ENCODE measurements at places on chromosomes 2 and 18.

DNA sequence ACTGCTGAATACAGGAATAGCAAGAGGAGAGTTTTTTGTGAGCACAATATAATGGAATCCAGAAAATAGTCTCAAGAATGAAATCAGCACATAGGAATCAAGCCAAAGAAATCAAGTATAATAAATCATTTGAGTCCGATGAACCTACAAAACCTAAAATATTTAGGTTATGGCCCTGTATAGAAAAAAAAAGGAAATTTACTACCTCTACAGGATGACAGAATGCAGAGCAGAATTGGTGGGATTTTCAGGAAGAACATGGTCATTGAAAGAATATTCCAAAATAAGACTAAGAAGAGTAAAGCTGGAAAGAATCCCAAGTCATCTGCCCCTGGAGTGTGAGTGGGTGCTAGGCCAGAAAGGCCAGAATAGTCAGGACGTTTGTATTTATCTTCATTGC is 1041.2 kb upstream of the CDH2 start:
- no peak for DNase-seq

GRCh38 chr2:19484736-19485135 is 126.3 kb upstream of the OSR1 start:
- DNase-seq: no peak

GRCh38 chr2:186031229-186031628 is 292.6 kb downstream of the FSIP2 start:
- DNase-seq: no peak

DNA sequence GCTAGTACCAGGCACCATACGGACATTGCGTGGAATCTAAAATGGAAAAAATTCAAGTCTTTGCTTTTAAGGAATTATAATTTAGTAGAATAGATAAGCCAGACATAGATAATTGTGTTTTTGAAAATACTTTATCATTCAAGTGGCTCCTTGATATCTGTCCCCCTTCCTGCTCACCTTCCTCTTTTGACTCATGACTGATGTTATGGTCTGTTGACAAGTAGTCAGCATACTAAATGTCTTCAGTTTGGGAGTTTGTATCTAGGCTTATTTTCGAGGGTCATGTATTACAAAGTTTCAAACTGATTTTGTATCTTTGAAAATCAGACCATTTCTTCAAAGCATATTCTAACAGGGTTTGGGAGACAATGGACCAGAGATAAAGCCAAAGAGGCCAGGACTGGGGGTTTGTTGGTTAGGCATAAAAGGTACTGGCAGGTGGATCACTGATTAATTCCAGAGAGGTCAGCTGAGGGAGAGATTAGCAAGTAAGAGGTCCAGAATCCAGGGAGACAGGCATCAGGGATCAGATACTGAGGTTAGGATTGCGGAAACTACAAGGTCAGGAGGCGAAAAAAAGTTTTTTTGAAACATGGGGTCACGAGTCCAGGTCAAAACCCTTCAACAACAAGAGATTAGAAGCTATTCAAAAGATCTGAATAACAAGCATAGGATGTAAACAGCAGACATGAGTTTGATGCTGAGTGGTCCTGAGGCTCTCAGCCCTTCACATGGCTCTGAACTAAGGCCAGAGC is 31.5 kb upstream of the KLHL14 start:
- no peak for DNase-seq

DNA sequence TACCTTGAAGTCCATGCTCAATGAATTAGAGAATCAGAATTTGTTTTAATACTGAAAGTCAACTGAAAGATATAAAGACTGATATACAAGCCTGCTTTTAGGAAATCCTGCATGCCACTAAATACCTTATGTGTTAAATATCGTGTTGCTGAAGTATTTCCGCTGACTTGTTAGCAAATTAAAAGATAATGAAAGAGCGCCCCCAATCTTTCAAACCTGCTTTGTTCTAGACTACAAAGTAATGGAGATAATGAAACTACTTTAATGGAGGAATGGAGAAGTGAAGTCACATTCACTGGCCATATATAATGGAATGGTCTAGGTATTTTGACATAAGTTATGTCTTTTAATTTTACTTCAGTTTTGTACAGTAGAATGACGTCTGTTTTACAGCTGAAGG is 95.7 kb downstream of the ASXL3 start:
- no peak for DNase-seq

DNA sequence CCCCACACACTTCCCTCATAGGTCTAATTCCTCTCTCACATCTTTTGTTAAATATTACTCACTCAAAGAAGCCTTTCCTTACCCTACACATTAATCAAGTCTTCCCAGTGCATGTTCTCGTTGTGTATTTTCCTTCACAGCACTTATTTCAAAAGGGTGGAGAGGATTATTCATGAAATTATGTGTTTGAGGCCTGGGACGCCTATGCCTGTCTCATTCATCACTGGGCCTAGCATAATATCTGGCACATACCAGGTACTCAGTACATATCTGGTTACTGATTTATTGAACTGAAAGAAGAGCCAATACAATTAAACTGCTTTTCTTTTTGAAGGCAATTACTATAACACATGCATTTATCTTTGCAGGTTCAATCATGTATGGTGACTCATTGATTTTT is 15.1 kb upstream of the MALL start:
- no peak for DNase-seq

GRCh38 chr18:37612524-37613252 is 47.1 kb upstream of the CELF4 start:
- DNase-seq: no peak

GRCh38 chr2:241763551-241764274 is 12.9 kb upstream of the GAL3ST2 start:
- DNase-seq: no peak

GRCh38 chr2:215557701-215558100 is 121.8 kb upstream of the FN1 start:
- no peak for DNase-seq

GRCh38 chr2:101205521-101206479 is 46.9 kb upstream of the CNOT11 start:
- DNase-seq: peak; percentile 50

DNA sequence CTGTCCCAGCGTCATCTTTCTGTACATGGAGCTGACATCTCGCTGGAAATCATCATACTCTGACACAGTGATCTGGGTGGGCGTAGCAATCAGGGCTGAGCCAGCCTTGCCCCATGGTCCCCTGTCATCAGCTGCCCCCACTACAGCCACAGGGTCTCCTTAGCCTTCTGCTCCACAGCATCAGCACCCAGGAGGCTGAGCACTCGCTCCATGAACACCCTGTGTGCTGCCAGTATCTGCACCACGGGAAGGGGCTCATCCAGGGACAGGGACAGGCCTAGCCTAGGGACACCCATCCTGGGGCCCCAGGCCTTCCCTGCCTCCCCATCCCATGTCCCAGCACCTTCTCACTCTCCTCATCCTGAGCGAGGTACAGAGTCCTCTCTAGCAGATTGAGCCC is 11.4 kb downstream of the ALPG start:
- DNase-seq: no peak

DNA sequence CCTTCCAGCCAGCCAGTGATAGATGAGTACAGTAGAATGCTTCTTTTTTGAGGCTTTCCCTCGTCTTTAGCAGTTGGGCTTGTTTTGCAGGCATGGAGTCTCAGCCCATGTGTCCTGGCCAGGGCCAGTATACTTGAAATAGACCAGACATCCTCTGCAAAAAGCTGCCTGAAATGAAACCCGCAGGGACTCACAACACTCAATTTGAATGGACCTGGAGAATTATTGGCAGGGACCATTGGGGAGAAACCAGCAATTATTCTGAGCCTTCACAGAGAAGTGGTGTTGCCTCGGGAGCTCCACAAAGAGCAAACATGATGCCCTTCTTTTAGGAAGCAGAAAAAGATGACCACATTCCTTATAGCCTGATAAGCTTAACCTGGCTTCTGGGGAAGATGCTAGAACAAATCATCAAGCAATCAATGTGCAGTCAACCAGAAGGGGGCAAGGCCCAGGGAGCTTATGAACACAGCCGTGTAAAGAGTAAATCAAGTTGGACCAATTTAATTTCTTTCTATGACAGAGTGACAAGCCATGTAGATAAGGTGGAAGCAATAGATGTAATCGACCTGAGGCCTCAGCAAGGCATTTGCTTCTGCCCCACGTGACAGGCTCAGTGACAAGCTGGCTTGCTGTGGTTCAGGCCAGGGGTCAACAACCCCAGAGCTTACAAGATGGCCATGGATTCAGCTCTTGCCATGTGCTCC is 42.1 kb downstream of the BOD1L2 start:
- no peak for DNase-seq

- DNase-seq: no peak
These were observed 346.0 kb downstream of the CYRIA start for GRCh38 chr2:16319551-16320121.

DNA sequence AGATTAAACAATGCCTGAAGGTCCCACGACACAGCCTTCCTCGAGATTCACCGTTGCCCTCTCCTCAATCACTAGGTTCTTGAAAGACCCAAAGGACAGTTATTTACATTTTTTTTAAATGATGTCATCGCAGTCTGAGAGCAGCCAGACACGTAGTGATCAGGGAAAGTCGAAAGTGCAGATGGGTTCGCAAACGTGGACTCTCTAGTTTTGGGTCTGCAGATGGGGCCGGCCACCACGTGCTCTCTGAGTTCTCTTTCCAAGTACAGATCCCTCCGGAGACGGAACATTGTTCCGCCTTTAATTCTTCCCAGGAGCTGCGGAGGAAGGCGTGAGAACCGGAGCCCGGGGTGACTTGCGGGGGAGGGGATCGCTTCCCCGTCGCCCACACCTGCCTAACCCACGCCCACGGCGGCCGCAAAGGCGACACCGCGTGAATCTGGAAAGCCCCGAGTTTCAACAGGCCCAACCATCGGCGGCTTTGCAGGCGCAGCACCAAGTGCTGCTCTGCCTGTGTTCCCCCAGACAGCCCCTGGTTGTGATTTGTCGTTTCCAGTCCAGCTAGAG is 54.3 kb downstream of the PKDCC start:
- no peak for DNase-seq

DNA sequence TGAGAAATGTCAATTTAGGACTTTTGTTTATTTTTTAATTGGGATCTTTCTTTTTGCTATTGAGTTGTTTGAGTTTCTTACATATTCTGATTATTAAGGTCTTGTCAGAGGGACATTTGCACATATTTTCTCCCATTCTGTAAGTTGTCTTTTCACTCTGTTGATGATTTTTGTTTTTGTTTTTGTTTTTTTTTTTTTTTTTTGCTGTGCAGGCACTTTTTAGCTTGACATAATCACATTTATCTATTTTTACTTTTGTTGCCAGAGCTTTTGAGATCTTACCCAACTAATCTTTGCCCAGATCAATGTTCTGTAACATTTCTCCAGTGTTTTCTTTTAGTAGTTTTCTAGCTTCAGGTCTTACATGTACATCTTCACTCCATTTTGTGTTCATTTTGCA is 166.6 kb downstream of the EPHA4 start:
- DNase-seq: no peak

GRCh38 chr2:166090346-166090745 is 37.5 kb downstream of the SCN1A start:
- DNase-seq: no peak

DNA sequence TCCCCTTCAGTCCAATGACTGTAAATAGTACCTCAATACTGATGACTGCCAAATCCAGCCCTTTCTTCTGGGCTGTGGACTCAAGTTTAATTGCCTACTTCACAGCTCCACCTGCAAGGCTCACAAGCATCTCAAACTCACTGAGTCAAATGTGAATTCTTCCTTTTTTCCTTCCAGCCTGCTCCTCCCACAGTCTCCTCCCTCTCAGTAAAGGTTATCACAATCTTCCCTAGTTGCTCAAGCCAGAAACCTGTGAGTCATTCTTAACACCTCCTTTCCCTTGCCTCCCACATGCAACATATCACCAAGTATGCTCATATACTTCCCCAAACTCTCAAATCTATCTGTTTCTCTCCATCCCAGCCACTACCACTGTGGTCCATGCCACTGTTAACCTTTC is 3.7 kb upstream of the MFSD6 start:
- no peak for DNase-seq

GRCh38 chr2:137237055-137237454 is 471.7 kb downstream of the THSD7B start:
- no peak for DNase-seq

GRCh38 chr2:146867477-146867986 is 977.3 kb upstream of the ACVR2A start:
- no peak for DNase-seq

GRCh38 chr2:99490623-99491461 is 1.0 kb upstream of the REV1 start:
- no peak for DNase-seq

DNA sequence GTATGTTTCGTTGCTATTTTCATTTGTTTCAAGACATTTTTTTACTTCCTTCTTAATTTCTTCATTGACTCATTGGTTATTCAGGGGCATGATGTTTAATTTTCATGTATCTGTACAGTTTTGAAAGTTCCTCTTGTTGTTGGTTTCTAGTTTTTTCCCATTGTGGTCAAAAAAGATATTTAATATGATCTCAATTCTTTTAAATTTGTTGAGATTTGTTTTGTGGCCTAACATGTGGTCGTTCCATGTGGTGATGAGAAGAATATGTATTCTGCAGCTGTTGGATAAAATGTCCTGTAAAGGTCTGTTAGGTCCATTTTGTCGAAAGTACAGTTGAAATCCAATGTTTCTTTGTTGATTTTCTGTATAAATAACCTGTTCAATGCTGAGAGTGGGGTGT is 110.3 kb upstream of the MAP4K4 start:
- no peak for DNase-seq

DNA sequence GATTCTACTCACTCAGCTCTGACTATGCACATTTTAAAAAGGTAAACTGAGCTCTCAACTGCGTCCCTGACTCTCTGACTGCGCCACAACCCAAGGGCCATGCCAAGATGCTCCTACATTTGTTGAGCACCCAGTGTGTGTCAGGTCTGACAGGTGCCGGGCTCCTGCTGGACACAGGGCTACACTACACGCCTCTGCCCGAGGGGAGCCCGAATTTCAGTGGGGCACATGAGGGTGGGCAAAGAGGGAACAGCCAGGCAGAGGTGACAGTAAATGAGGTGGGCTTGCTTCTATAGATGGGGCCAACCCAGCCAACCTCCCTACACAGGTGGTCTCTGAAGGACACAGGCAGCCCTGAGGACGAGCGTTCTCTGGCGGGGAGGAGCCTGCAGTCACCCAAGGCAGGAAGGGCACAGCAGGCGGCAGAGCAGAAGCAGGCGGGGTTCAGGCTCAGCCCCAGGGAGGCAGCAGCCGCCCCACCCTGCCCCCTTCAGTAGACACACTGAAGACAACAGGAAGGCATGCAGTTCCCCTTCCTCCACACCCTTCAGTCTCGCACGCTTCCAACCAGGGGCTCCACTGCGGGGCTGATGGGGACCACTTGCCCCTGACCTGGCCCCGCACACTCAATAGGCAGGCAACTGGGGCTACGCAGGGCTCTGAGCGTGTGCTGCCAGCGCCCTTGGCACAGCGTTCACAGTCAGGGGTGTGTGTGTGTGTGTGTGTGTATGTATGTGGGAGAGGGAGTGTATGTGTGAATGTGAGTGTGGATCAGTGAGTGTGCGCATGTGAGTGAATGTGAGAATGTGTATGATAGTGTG is 98.4 kb downstream of the UXS1 start:
- no peak for DNase-seq

- DNase-seq: no peak
These were observed 149.5 kb upstream of the TMEM200C start for GRCh38 chr18:6044773-6045172.

- DNase-seq: no peak
These were observed 9.3 kb downstream of the TSHZ1 start for GRCh38 chr18:75219745-75220375.

All from NCI-H774 (cell line).